ENCODE measurements at places on chromosomes 1 and 21.
A peak's percentile ranks its signal among the peaks of the same experiment; 100 is the strongest.

DNA sequence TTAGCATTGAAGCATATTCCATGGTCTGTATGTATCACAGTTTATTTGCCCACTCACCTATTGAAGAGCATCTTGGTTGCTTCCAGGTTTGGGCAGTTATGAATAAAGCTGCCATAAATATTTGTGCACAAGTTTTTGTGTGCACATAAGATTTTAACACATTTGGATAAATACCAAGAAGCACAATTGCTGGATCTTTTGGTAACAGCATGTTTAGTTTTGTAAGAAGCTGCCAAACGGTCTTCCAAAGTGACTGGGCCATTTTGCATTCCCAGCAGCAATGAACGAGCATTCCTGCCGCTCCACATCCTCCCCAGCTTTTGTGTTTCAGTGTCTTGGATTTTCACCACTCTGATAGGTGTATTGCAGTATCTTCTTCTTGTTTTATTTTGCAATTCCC is 62.7 kb downstream of the PDE9A start:
- no peak for DNase-seq

- no peak for DNase-seq
Observed at GRCh38 chr21:39144191-39144590, 39.1 kb downstream of the PSMG1 start.

DNA sequence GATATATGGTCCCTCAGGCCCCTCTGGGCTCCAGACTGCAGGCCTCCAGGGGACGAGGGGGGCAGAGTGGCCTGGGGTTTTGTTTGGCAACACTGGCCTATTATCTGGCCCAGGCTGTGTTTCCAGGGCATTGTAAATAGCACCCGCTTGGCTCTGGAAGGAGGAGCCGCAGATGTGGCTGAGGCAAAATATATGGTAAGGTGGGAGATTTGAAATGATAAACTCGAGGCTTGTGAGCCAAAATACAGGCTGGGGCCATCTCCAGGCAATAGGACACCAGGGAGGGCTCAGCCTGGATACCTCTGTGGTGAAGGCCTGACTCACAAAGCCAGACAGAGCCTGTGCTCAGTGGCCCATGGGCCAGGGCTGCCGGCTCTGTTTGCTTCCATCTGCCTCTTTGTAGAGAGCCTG is 14.0 kb downstream of the NAV1 start:
- DNase-seq, result no peak

GRCh38 chr1:158002022-158002630 is 8.7 kb downstream of the KIRREL1 start:
- DNase-seq, result no peak

DNA sequence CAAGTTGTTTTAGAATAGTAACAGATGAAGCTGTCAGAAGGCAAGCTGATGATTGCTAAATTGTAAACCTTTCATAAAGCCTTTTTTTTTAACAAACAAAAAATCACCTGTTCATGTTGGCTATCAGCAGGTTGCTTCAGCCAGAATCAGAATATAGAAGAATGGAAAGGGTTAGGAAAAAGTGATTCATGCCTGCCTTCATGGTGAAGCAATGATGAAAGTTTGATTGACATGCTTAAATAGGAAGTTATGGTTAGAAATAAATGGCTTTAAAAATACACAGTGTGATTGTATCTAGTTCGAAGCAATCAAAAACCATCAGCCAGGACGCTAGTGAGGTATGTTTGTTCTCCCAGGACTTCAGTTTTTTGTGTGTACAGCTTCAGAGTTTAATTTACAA is 37.9 kb downstream of the GABPA start:
- no peak for DNase-seq

- DNase-seq, result no peak
Observed at GRCh38 chr1:4932311-4933030, 278.1 kb downstream of the AJAP1 start.

- DNase-seq, result no peak
Observed at GRCh38 chr1:6971699-6972098, 186.4 kb downstream of the CAMTA1 start.

GRCh38 chr1:229079016-229079595 is 191.8 kb upstream of the RAB4A start:
- DNase-seq, result no peak

DNA sequence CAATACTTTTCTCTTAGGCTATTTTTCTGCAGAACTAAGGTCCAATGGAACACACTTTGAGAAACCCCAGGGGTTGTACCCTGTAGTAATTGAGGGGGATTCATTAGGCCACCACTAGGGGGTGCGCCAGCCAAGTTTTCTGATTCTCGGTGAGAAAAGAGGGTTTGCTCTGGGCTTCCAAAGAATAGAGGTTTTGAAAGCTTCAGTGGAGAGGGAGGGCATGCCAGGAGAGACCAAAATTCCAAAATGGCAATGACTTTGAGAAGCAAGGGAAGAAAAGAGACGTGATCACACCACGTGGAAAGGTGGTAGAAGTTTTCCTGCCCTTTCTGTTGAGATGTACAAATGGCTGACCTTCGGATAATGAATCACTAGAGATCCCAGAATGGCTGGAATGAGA is 323.3 kb downstream of the RPS6KC1 start:
- DNase-seq, result peak; percentile 24

DNA sequence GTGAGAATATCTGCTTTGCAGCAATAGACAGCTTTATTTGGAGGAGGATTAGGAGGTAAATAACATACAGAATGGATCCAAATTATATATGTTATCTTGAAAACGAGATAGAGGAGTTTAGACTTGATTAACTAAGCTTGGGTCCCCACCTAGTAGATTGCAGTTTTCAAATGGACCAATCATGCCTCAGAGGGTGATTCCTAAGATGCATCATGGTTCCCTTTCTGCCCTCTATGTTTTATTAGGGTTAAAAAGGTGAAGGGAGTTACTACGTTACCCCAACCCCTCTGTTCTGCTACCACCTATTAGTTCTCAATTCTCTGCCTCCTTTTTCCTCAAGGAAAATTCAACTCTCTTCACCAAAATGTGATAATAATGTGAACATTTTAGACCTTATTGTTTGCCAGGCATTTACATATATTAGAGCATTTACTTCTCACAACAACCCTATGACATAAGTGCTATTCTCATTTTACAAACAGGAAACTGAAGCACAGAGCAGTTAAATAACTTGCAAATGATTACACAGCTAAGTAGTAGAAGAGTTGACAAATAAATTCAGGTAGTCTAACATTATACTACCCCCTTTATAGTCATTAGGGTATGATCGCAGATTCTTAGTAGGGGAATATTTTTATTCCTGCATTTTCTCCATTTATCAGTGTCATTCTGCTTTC is 23.4 kb upstream of the PGM1 start:
- no peak for DNase-seq

- DNase-seq, result no peak
Observed at GRCh38 chr1:244102046-244102445, 51.0 kb downstream of the ZBTB18 start.

Data from activated CD4-positive, CD25-positive, alpha-beta regulatory T cell (primary cell).